ENCODE measurements at places on chromosomes 3 and 15.

DNA sequence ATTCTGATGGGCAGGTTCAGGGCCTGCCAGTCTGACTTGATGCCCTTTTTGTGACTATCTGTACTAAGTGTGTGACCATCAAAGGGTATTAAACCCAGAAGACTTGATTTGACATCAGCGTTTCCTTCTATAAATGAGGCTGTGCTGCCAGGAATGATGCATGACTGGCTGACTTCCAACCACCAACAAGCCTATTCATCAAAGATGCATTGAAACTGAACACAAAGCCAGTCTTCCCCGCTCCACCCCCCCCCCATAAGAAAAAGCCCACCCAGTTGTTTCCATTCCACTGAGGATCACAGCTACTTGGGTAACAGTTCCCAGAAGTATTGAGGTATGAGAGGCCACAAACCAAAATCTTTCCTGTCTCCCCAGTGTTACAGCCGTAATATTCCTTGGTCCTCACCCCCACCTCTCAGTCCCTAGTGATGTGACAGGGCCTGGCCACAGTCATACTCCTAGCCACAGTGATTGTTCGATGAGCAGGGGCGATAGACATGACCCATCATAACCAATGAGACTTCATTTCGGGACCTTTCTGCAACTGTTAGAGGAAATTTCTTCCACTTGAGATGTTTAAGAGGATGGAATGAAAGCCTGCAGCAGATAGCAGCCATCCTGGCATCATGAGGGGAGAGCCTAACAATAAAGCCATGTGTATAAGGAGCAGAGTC is 22.6 kb downstream of the SH3BP5 start:
- no peak for DNase-seq

DNA sequence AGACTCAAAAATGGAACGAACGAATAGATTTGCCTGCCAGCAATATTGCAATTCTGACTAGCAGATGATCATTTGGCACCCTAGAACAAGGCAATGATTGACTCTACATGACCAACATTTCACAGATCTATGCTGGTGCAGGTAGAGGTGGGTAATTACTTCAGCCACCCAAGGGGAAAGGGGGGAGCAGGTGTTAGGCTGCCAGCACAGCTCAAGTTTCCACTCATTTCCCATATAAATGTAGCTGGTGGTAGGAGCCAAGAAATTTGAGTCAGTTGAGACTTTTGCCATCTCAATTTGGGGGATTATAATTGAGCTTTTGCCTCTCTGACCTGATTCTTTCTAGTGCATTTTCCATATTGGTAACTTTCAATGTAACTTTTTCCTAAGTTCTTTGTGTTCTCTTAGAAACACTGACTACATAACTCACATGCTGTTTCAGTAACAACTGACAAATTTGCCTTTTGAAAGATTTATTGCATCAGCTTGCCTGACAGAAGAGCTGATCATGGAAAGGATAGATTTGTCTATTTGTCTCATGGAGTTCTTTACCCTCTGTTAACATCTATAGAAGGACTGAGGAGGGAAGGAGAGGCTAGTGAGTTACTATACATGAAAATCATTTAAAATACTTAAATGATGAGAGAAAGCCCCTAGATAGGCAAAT is 902.5 kb downstream of the ZPLD1 start:
- DNase-seq, result no peak

DNA sequence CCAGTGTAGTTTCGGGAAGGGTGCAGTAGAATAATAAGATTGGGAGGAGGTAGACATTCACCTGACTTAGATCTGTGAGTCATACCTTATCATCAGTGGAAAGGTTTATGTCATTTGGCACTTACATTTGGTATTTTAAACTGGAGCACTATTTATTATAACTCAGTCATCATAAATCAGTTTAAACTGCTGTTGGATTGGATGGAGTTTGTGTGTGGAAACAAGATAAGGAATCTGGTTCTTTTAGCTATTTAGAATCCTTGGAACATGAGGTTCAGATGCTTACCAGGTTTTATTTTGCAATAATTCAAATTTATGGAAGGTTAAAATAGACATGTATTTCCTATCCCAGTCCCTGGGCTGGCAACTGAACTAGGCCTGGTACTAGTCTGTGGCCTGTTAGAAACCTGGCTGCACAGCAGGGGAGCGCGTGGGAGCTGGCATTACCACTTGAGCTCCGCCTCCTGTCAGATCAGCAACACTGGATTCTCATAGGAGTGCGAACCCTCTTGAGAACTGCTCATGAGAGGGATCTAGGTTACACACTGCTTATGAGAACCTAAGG is 34.5 kb downstream of the ZFAND6 start:
- no peak for DNase-seq

GRCh38 chr15:96327155-96327741 is 3.3 kb upstream of the NR2F2 start:
- no peak for DNase-seq

- no peak for DNase-seq
Measured at GRCh38 chr3:30477149-30477921, 129.1 kb upstream of the TGFBR2 start.

- no peak for DNase-seq
Measured at GRCh38 chr3:71657831-71658530, 67.2 kb downstream of the EIF4E3 start.

DNA sequence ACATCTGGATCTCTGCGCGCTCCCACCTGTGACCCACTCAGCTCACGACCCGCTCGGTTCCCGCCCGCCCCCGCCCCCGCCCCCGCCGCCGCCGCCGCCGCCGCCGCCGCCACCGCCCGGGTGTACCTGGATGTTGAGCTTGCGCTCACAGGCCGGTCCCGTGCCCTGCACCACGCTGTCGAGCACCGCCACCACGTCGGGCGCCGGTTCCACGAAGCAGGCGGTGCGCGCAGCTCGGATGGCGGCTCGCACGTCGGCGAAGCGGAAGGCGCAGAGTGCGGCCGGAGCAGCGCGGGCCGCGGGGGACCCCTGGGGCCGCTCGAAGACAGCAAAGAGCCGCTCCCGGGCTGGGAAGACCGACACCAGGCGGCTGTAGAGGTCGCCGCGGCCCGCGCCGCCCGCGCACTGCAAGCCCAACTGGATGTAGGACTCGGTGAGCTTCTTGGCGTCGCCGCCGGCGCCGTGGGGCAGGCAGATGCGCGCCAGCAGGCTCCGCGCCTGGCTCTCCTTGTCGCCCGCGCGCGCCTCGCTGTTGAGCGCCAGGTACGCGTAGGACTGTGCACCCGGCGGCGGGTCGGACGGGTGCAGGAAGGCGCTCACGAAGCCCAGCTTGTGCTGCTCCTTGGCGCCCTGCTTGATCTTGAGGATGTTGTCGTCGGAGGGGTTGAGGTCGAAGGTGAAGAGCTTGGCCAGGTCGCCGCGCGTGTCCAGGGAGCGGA is 1.1 kb downstream of the PLXND1 start:
- DNase-seq, result no peak

GRCh38 chr15:56468401-56468800 is 3.5 kb upstream of the MNS1 start:
- no peak for DNase-seq

- no peak for DNase-seq
Measured at GRCh38 chr3:142053244-142053643, 96.1 kb downstream of the TFDP2 start.

DNA sequence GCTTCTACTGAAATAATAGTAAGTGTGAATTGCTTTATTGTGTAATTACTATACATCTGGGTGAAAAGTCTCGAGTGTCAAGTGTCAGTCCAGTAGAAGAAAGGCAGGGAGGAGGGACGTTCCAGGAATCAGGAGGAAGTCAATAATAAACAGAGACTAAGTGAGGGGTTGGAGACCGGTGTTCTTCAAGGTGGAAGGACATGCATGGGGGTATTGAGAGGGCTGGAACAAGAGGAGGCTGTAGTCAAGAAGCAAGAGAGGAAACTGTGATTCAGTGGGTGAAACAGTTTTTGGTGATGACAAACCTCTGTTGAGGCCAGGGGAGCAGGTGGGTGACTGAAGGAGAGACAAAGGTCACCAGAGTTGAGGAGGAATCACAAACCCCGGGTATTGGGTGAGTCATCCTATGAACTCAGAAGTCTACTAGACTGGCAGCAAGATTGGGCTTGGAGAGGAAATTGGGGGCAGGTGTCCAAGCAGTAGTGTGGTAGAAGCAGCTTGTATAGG is 11.6 kb upstream of the SCAMP5 start:
- no peak for DNase-seq

DNA sequence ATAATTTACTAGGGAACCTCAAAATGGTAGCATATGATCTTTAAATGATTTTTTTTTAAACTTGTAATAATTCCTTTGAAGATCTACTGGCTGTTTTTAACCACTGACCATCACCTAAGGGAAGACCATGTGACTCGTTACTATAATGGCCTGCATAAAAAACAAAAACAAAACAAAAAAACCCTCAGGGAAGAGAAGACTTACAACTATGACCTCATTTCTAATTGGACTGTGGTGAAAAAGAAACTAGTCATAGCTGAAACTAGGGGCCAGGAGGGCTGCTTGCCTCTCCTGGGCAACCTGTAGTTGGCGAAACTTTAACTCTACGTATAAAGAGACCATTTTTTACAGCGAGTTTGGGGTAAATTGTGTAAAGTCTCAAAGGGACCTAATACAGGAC is 23.0 kb downstream of the PAQR9 start:
- no peak for DNase-seq

GRCh38 chr15:83538682-83539081 is 91.5 kb downstream of the SH3GL3 start:
- DNase-seq, result no peak

- peak; percentile 18 for DNase-seq
Measured at GRCh38 chr15:49045751-49046219, 461 bp downstream of the SECISBP2L start.

GRCh38 chr15:75129788-75130187 is 71.9 kb upstream of the C15orf39 start:
- no peak for DNase-seq

DNA sequence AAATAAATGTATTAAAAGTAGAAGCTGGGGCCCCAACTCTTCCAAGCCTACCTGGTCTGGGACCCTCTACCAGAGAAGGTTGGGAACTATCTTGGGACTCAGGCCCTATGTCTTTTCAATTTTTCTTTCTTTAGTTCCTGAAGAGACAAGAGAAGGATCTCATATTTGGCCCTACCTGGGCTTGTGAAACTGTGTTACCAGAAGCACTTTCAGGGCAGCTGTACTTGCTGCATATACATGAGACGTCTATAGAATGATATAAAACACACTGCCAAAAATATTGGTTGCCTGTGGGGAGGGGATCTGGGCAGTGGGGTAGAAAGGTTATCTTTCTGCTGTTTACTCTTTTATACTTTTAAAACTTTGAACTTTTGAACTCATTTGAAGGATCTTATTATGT is 604 bp upstream of the EPB42 start:
- no peak for DNase-seq

- DNase-seq, result no peak
Measured at GRCh38 chr3:137988152-137988551, 21.8 kb upstream of the CLDN18 start.

DNA sequence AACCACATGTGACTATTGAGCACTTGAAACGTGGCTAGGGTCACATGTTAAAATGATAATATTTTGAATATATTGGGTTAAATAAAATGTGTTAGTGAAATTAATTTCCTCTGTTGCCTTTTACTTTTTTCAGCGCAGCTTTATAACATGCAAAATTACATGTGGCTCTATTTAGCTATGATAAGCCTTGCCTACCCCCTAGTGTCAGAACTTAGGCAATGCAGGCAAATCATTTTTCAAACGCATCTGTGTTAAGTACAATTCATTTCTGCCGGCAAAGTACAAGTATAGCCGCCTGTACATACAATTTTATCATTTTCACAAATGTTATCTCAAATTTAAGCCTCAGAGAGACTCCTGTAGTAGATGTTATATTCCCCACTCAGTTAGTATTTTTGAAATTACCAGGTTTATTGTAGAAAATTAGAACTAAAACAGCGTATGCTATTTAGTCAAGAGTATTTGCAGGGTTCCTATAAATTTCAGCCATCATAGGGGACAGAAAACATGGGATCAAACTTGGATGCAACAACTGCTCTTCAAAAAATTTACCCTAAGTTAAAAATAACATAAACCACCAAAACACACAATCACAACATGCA is 56.1 kb downstream of the TAFA4 start:
- DNase-seq, result no peak

DNA sequence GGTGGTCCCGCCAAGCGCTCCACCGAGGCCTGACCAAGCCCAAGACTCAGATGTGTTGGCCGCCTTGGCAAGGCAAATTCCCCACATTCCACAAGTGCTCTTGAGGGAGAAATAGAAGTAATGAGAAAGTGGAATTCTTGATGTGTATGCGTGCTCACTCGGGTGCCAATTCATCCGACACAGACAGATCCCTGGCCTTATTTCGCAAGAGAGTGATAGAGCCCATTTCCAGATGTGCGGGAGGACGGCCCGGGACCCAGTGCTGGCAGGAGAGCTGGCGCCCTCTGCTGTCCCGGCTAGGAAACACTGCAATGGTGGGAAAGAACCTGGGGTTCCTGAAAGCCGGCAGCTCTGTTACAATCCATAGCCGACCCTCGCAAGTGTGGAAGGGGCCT is 76.0 kb downstream of the HMG20A start:
- peak; percentile 62 for DNase-seq

DNA sequence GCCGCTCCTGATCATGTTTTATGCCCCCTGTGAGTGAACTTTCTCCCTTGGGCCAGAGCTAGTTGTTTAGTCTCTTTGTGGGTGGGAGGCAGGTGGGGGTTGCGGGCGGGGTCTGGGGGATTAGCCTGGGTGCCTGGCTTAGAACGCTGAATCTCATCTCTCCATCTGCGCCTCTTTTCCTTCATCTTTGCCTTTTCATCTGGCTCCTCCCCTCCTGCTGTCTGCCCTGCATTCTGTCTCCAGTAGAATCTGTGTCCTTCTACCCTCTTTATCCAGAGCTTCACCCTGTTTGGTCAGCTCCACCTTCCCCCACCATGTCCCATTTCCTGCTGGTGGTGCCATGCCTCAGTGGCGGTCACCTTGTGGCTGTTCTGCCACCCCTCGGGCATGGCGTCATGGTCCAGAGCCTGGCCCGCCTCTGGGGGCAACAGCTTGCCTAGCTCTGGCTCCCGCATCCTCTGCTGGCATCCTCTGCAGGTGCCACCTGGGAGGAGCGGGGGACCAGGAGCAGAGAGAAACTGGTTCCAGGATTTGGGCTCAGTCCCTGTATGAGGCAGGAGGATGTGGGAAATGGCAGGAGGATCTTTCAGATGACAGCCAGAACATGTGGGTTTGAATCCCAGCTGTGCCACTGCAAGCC is 44.3 kb downstream of the PDIA5 start:
- DNase-seq, result no peak

- no peak for DNase-seq
Measured at GRCh38 chr15:69119001-69119400, 41.4 kb upstream of the GLCE start.

- DNase-seq, result no peak
Measured at GRCh38 chr3:96803870-96804269, 10.5 kb upstream of the EPHA6 start.

DNA sequence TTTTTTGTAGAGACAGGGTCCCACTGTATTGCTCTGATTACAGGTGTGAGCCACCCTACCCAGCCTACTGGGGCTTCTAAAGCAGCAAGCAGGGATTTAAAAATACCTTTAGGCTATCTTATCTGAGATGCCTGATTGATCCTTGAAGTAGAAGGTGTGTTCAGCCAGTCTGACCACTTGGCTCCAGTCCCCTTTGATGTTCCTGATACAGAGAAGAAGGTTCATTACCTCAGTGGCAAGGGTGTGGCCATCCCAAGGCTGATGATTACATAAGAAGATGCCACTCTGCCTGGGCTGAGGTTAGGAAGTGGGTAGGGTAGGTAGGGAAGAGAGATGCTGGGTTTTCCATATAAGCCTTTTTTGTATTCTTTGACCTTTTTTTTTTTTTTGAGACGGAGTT is 11.2 kb upstream of the DCAF1 start:
- no peak for DNase-seq

All from GM12892 (cell line).